ENCODE measurements at places on chromosomes 3 and 15.

GRCh38 chr3:71062952-71063772 lies 520.4 kb downstream of the FOXP1 start:
- DNase-seq, result no peak

- peak; percentile 74 for DNase-seq
These were observed at the start of the genes PIGB and PIGBOS1 for GRCh38 chr15:55318588-55319494. PIGB (plus strand) TSS chr15:55319222; CDS start chr15:55319251, 29 bp downstream. PIGBOS1 (minus strand) TSS chr15:55319123; CDS start chr15:55317792, 1,331 bp downstream.

DNA sequence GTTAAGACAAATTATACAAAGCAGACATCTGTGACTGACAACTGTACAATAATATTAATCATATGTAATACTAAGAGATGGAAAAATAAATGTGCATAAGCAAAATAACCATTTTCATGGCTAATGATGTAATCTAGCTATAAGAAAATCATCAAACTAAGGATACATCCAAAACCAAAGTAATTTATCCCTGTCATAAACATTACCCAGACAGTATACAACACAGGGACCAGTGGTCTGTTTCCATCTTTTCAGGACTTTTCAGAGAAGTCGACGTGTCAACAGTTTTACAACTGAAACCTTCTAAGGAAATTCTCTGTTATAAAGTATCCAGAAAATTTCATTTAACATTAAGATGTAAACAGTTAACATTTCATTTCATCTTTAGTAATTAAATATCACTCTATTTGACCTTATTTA lies 11.0 kb downstream of the THBS1 start:
- DNase-seq, result no peak

- no peak for DNase-seq
These were observed 653 bp upstream of the WDR6 start for GRCh38 chr3:49006408-49007067.

DNA sequence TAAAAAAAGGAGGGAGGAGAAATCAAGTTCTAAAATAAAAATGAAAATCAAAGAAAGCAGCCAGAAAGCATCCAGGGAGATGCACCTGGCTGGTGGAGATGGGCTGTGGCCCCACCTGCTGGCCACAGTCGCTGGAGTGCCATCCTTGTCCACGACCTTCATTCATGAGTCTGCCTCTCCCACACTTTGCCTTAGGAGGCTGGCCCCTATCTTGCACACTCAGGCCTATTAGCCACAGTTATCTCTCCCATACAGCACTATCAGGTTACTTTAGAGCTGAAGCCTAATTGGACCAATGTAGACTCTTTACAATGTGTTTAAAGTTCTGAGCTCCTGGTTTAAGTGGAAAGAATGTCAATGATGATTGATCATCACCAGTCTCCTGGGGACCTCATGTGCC lies 392.0 kb upstream of the RORA start:
- no peak for DNase-seq

GRCh38 chr3:78349571-78349970 lies 1309.7 kb downstream of the ROBO2 start:
- no peak for DNase-seq

GRCh38 chr3:33256249-33256648 lies 21.0 kb upstream of the FBXL2 start:
- no peak for DNase-seq
